ENCODE measurements at places on chromosomes 6 and 20. TPM values are rescaled to one million over a fixed set of nuclear protein-coding genes. Genes with fewer than 3 reads are reported as not detected.

STAU1 gene
- polyA plus RNA-seq = 33.2 TPM

NECAB3 gene
- polyA plus RNA-seq = 57.4 TPM

ELOVL2 gene
- 1.4 TPM for polyA plus RNA-seq

EPHA7 gene
- polyA plus RNA-seq = 6.6 TPM

APOM gene
- polyA plus RNA-seq = 3.9 TPM

DCDC2 gene
- not detected for polyA plus RNA-seq

TSBP1 gene
- not detected for polyA plus RNA-seq

ADTRP gene
- 0.05 TPM for polyA plus RNA-seq

EYS gene
- polyA plus RNA-seq = 0.02 TPM

TRIM15 gene
- not detected for polyA plus RNA-seq

OR2J3 gene
- polyA plus RNA-seq = not detected

WFDC5 gene
- polyA plus RNA-seq = not detected

MUCL3 gene
- not detected for polyA plus RNA-seq

BPIFA1 gene
- not detected for polyA plus RNA-seq

TP53TG5 gene
- 0.95 TPM for polyA plus RNA-seq

ENPP4 gene
- 16.6 TPM for polyA plus RNA-seq

ISM1 gene
- polyA plus RNA-seq = 1.0 TPM

CFB gene
- 10.4 TPM for polyA plus RNA-seq

PPP1R3D gene
- polyA plus RNA-seq = 4.9 TPM

ACTL10 gene
- polyA plus RNA-seq = 0.27 TPM

DPPA5 gene
- polyA plus RNA-seq = not detected

SASH1 gene
- polyA plus RNA-seq = 14.1 TPM
